Suprapubic skin (tissue), 4 donors: ENCODE measurements at places on chromosomes 6 and 20.

DNA sequence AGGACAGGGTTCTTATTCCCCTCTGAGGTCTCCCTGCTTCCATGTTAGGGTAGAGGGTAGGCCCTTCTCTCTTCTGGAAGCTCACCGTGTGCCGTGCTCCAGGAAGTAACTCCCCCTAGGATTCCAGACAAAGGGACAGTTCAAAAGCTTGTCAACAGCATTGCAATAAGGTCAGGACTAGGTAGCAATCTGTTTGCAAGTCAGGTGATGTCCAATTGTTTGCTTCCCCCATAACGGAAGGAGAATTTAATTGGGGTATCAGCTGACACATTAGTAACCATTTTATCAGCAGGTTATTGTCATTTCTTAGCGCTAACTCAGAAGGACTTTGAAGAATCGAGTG is 41.9 kb downstream of the SYNJ2 start:
- H3K36me3 ChIP-seq: no peaks in the 10 kb centered on the region
- H3K27me3 ChIP-seq: no peaks in the 10 kb centered on the region
- no peak overlapping the region for H3K27ac ChIP-seq
- peaks cover 33% of the 10 kb centered on the region for H3K4me1 ChIP-seq
- DNase-seq: no peak
- no peak overlapping the region for H3K4me3 ChIP-seq

- no peaks in the 10 kb centered on the region for H3K36me3 ChIP-seq
- H3K4me3 ChIP-seq: no peak overlapping the region
- no peak overlapping the region for H3K27ac ChIP-seq
- no peaks in the 10 kb centered on the region for H3K4me1 ChIP-seq
Observed at GRCh38 chr6:118639054-118639964, 12.1 kb downstream of the CEP85L start.

GRCh38 chr6:14254505-14254904 is 136.9 kb downstream of the CD83 start:
- no peak for DNase-seq
- H3K27ac ChIP-seq: no peak overlapping the region
- H3K4me1 ChIP-seq: no peaks in the 10 kb centered on the region

DNA sequence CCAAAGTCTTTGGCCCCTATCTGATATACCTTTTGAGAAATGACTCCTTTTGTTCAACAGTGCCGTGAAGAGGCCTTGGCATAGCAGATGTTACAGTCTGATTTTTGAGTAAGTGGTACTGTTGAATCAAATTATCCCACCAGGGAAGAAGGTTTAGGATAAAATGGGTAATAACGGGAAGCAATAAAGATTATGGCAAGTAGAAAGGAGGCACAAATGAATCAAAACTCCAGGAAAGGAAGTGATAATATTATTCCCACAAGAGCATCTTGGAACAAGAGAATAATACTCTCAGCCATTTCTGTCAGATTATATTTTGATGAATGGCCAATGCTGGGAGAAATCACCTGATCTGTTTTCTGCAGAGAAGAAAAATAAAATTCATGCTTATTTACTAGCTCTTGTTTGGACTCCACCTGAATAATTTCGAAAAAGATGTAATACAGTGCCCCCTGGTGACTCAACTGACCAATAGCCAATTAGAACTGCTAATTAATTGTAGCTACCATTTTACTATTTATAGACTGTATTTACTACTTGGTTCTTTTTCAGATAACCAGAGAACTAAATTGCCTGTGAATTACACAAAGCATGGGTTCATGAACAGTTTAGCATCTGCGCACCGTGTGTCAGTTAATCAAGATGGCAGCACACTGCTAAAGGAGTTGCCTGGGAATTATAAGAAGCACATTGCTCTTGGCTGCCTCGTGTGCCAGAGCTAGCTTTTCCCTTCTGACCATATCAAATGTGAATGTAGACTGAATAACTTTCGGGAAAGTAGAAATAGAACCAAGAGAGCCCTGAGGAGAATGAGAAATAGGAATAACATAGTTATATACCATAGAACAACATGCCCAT is 78.5 kb upstream of the TRDN start:
- H3K27me3 ChIP-seq: no peaks in the 10 kb centered on the region
- H3K36me3 ChIP-seq: no peaks in the 10 kb centered on the region
- H3K4me3 ChIP-seq: no peak overlapping the region

- no peak for DNase-seq
- no peak overlapping the region for H3K27ac ChIP-seq
- H3K4me1 ChIP-seq: no peaks in the 10 kb centered on the region
- H3K36me3 ChIP-seq: no peaks in the 10 kb centered on the region
Observed at GRCh38 chr6:74731204-74731603, 474.6 kb downstream of the COL12A1 start.
